ENCODE measurements at places on chromosomes 1 and 21. TPM values are rescaled to one million over a fixed set of nuclear protein-coding genes. Genes with fewer than 3 reads are reported as not detected.

- no peak for DNase-seq
Measured at GRCh38 chr1:241821363-241821762, 26.6 kb upstream of the EXO1 start.

Gene LCE4A
- not detected for polyA plus RNA-seq

GRCh38 chr1:234979296-234980279 lies 149.0 kb downstream of the TOMM20 start:
- no peak for DNase-seq

Gene KANK4
- not detected for polyA plus RNA-seq

Gene HUNK
- polyA plus RNA-seq = not detected

Gene PDPN
- polyA plus RNA-seq = not detected

Gene OSBPL9
- 45.2 TPM for polyA plus RNA-seq

Gene KRTAP7-1
- not detected for polyA plus RNA-seq

GRCh38 chr1:233512538-233512937 lies 101.4 kb upstream of the KCNK1 start:
- no peak for DNase-seq

- DNase-seq = no peak
Measured at GRCh38 chr1:37945743-37946702, 830 bp downstream of the INPP5B start.

- DNase-seq = no peak
Measured at GRCh38 chr1:93776728-93777127, 95.1 kb upstream of the BCAR3 start.

- no peak for DNase-seq
Measured at GRCh38 chr21:26320596-26320995, 150.0 kb upstream of the APP start.

Gene TCEA3
- polyA plus RNA-seq = 22.7 TPM

GRCh38 chr21:16587141-16587581 lies 857.4 kb downstream of the USP25 start:
- no peak for DNase-seq

- no peak for DNase-seq
Measured at GRCh38 chr1:167566766-167567165, 13.2 kb upstream of the CREG1 start.

Gene LMX1A
- polyA plus RNA-seq = not detected

GRCh38 chr1:115275216-115275615 lies 62.8 kb downstream of the NGF start:
- DNase-seq = no peak

Gene S100B
- 0.54 TPM for polyA plus RNA-seq

Gene TTC39A
- not detected for polyA plus RNA-seq

Gene CR1L
- not detected for polyA plus RNA-seq

GRCh38 chr1:84691122-84691783 lies 992 bp upstream of the SSX2IP start:
- no peak for DNase-seq

DNA sequence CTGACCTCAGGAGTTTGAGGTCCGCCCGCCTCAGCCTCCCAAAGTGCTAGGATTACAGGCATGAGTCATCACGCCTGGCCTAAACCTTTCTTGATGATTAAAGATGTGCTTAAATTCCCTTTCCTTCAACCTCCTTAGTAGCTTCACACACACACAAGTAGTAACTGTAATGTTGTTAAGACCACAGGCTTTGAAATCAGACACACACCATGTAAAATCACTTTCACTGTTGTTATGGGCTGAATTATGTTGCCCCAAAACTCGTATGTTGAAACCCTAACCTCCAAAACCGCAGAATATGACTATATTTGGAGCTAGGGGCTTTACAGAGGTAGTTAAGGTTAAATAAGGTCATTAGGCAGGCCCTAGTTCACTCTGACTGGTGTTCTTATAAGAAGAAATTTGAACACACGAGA lies 180.2 kb downstream of the NR5A2 start:
- no peak for DNase-seq

DNA sequence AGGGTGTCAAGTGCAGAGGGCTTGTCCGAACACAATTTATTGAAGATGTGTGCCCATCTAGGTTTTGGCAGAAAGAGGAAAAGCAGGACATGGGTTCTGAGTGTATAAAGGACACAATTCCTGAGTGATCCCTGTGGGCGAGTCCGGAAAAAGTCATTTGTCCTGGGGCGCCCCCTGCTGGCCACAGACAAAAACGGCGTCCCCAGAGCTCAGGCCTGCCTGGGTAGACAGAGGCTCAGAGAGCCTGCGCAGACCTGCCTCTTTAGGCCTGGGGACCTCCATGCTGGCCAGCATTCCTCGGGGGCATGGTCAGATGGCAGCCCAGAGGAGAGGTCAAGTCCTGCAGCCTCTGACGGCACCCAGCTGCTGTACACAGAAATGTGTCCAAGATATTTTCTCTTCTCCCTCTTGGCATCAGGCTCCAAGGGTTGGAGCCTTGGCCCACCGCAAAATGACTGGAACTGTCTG lies 65.5 kb upstream of the LRP8 start:
- peak; percentile 71 for DNase-seq

GRCh38 chr1:150650193-150650592 lies 20.8 kb upstream of the ENSA start:
- no peak for DNase-seq

Gene LRRC47
- polyA plus RNA-seq = 19.0 TPM

- DNase-seq = no peak
Measured at GRCh38 chr1:245580651-245581050, 425.9 kb downstream of the KIF26B start.

DNA sequence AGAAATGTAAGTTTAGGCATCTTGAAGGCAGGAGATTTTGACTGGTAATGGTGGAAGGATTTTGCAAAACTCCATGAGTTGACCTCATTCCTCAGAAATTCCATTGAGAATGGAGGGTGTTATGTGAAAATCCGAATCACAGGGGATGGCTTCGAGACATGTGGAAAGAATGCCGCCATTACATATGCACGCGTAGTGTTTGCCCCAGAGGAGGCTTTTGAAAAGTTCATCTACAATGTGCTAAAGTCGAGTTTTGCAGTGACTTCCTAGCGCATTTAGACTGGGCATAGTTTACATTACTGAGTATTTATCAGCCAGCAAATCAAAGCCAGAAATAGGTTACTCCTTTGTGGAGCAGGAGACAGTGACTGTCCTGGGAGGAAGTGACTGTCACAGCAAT lies 307.4 kb downstream of the KIF26B start:
- DNase-seq = no peak

- no peak for DNase-seq
Measured at GRCh38 chr1:178330848-178331497, 165.8 kb downstream of the CLEC20A start.

DNA sequence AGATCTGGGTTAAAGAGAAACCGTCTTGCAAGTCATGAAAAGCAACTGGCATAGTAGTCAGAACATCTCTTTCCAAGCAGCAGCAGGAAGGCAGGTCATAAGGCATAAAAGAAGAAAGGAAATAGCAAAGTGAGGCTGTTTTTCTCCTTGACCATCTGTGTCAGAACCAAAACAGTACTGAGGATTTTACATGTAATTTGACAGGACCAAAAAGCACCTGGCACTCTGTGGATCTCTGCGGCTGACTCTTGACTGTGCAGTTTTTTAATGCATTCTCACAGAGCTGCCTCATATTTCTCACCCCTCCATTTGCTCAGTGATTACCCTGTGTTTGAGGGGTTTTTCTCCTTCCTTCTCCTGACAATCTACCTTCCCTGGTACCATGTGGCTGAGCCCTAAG lies 17.7 kb downstream of the TBX15 start:
- no peak for DNase-seq

Gene PHACTR4
- 22.8 TPM for polyA plus RNA-seq

Gene GON4L
- polyA plus RNA-seq = 51.0 TPM

- no peak for DNase-seq
Measured at GRCh38 chr1:38266197-38266520, 219.6 kb upstream of the POU3F1 start.

DNA sequence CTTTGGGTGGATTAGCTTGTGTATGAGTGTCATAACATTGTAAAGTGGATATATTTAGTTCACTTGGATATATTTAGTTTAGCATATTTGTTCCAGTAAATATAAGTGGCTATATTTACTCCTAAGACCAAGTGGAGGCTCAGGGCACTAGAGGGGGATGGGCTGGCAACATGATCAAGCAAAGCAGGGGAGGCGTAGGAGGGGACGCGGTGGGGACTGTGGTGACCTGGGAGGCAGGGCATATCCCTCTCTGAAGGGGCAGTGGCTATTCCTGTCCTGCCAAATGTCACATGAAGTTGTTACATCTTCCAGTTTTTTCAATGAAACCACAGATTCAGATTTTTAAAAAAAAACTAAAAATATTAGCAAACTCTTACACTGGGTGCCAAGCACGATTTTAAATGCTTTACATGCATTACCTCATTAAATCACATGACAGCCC lies 51.9 kb upstream of the EDN2 start:
- DNase-seq = no peak

GRCh38 chr1:189659731-189660130 lies 817.9 kb downstream of the BRINP3 start:
- DNase-seq = no peak

Gene TIE1
- not detected for polyA plus RNA-seq

DNA sequence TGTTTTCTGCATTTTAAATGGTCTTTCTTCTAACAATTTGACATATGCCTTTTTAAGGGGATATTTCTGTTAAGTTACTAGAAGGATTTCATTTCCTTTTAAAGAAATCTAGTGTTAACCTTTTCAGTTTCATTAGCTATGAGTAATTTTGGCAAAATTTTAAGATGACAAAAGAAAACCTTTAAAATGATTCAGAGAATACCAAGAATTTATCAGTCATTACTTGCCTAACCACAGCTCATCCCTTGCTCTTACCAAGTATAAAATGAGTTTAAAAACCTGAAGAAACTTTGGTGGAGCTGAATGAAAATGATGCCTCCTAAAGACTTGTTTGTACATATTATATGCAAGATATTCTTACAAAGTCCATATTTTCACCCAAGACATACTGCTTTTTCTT lies 101.7 kb downstream of the NEK7 start:
- no peak for DNase-seq

Gene NBPF20
- 0.01 TPM for polyA plus RNA-seq

Gene SPATA46
- polyA plus RNA-seq = not detected

Gene DUSP12
- polyA plus RNA-seq = 53.8 TPM

Gene FAM131C
- polyA plus RNA-seq = not detected

GRCh38 chr1:41020654-41021053 lies 871 bp downstream of the SLFNL1 start:
- no peak for DNase-seq

Gene ABCA4
- not detected for polyA plus RNA-seq

Gene FAM78B
- 0.33 TPM for polyA plus RNA-seq

- no peak for DNase-seq
Measured at GRCh38 chr1:184033711-184034167, 3.8 kb downstream of the COLGALT2 start.

Gene OR2M3
- not detected for polyA plus RNA-seq

Gene RGS8
- not detected for polyA plus RNA-seq

GRCh38 chr1:6796095-6796494 lies 10.8 kb downstream of the CAMTA1 start:
- DNase-seq = no peak

DNA sequence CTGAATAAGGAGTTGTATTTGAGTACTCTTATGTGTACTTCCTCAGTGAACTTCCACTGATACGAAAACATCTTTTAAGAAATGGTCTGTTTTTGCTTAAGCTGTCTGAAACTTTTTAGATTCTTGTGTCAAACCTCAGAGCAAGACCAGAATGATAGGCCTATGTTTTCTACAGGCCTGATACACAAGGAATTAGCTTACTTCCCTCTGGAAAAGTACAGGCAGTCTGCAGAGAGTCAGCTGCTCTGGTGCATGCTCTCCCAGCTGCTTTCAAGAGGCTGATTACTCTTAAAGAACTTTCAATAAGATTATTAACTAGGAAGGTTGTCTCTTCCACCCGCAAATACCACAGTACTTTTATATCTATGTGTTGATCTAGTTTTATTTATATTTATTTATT lies 9.5 kb downstream of the SNX27 start:
- DNase-seq = no peak

Gene SPRR1B
- polyA plus RNA-seq = not detected

DNA sequence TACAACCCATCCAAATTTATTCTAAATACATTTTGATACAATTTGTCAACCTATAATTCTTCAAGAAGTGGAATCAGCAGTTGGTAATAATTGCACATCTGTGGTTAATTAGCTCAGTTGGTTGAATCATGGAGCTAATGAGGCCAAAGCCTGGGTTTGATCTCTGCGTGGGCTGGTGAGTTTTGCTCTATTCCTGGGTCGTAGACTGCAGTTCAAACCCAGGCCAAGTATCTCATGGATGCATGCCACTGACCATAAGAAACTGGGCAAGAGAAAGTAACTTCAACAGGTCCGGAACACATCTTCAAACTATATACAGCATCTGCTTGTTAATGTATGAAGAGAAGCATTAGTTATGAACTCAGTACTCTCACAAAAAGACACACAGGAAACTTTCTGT lies 779.7 kb downstream of the USP25 start:
- DNase-seq = no peak

Gene CLCNKA
- not detected for polyA plus RNA-seq

DNA sequence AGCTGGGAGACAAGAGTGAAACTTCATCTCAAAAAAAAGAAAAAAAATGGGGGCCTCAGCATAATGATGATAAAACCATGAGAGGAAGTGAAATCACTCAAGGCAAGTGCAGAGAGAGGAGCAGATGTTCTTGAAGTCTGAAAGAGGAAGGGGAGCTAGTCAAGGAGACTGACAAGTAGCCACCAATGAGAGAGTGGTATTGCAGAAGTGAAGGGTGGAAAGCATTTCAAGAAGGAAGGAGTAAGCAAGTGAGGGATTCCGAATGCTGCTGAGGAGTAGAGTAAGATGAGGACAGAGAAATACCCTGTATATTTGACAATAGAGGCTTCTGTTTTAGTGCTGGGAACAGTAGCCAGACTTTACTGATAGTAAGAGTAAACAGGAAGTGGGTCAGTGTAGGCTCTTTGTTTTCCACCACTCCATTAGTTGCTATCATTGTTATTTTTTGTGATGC lies 2.9 kb downstream of the TATDN3 start:
- DNase-seq = no peak

- no peak for DNase-seq
Measured at GRCh38 chr1:185745165-185745564, 11.0 kb downstream of the HMCN1 start.

Gene NIPAL3
- 88.6 TPM for polyA plus RNA-seq

GRCh38 chr1:2449636-2450454 lies 26.2 kb upstream of the PLCH2 start:
- DNase-seq = no peak

Gene DMBX1
- polyA plus RNA-seq = not detected

Gene AMY2A
- polyA plus RNA-seq = not detected

Gene TFF3
- polyA plus RNA-seq = not detected

Measured in CD4-positive, alpha-beta memory T cell (primary cell).